ENCODE measurements at places on chromosomes 1 and 21.

GRCh38 chr1:187928696-187929095 is 1099.9 kb downstream of the PLA2G4A start:
- no peak for DNase-seq

- no peak for DNase-seq
These were observed 13.5 kb upstream of the COL16A1 start for GRCh38 chr1:31717341-31717740.

DNA sequence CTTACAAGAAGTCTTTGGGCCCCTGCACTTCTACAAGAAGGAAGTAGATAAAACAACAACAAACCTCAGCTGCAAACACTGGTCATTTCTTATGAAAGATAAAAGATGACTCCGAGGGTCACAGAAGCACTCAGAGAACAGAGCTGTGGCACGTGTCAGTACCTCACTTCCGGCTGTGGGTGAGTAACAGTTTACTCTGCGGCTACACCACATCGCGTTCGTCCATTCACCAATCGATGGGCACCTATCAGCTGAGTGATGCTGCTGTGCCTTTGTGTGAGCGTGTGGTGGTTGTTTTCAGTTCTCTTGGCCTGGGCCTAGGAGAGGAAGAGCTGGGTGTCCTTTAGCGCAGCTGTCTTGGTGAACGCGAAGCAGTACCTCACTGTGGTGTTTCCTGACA is 49.9 kb downstream of the COL6A1 start:
- DNase-seq, result no peak

DNA sequence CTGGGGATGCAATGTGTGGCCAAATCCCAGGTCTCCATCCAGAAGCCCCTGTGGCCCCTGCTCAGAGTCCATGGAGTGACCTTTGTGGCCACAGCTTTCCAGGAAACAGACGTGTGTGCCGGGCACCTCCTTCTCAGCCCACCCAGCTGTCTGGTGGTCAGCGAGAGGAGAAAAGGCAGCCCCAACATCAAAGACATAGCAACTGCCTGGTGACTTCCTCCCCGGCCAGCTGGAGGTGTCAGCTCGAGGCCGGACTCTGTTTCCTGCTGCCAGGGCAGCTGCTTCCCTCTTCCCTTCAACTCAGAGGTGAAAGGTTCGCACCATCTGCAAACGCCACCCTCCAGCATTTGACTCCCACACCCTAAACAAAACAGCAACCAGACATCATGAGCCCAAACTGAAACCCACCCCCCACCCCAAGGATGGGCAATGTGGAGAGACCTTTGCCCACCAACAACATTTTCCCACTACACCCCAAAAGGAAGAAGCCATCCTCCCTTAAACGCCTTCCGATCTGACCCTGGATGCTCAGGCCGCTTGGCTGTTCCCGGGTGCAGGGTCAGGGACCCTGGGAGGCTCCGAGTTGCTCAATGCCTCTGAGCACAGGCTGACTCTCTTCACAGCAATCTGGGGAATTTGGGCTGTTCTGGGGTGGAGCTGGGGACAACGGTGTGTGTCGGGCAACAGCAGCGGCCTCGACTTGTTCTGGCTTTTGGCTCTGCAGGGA is 162.3 kb downstream of the PSMG1 start:
- DNase-seq, result no peak

- DNase-seq, result no peak
These were observed 32.7 kb upstream of the HP1BP3 start for GRCh38 chr1:20819818-20820217.

DNA sequence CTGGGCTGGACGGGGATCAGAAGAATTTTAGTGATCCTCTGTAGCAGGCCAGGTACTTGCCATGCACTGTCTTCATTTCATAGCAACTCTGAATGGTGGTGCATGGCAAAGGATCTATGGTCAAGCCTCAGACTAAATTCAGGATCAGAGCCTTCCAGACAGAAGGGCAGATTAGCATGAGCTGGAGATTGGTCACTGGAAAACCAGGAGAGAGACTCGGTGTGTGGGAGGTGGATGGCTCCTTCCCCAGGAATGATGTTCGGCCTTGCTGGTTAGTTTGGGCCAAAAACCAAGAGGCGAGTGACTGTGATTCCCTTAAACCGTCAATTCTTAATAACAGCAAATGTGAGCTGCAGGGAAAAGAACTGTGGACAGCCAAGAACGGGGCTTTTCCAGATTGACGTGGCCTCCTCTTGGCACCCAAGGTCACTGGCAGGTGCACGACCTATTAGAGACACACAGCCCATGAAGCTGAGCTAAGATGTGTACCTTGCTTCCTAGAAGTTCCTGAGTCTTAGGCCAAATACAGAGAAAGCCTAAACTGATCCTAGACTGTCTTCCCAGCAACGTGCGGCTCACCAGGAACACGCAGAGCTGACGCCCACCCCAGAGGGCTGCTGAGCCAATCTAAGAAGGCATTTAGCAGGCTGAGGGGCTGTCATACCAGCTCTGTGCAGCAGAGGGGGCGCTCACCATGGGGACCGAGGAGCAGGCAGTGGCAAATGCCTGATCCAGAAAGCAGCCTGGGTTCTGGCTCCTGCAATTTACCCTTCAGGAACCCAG is 18.5 kb downstream of the ALDH4A1 start:
- DNase-seq, result peak; percentile 41

DNA sequence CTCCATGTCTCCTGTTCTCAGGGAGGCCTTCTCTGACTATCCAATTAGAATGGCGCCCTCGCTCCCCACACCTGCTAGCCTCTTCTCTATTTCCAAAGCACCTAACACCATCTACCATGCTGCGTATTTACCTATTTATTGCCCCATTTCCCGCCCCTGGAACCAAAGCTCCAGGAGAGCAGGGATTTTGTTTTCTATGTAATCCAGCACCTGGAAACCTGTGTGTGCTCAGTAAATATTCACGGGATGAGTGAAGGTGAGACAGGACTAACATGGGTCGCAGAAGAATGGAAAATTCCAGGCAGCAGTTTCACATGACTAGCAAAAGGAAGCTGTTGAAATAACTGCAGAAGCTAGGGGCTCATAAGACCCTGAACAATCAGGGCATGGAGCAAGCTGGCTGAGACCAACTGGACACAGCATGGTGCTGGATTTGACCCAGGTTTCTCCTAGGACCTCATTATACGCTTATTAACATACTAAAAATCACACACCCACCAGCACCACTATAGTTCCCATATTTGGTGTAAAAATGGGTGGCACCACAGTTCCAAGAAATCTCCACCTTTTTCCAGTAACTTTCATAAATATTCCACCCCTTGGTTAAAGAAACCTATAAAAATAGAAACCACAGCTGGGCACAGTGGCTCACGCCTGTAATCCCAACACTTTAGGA is 15.1 kb upstream of the TENT5B start:
- DNase-seq, result no peak

GRCh38 chr1:207172885-207173284 is 68.9 kb downstream of the C4BPA start:
- no peak for DNase-seq

DNA sequence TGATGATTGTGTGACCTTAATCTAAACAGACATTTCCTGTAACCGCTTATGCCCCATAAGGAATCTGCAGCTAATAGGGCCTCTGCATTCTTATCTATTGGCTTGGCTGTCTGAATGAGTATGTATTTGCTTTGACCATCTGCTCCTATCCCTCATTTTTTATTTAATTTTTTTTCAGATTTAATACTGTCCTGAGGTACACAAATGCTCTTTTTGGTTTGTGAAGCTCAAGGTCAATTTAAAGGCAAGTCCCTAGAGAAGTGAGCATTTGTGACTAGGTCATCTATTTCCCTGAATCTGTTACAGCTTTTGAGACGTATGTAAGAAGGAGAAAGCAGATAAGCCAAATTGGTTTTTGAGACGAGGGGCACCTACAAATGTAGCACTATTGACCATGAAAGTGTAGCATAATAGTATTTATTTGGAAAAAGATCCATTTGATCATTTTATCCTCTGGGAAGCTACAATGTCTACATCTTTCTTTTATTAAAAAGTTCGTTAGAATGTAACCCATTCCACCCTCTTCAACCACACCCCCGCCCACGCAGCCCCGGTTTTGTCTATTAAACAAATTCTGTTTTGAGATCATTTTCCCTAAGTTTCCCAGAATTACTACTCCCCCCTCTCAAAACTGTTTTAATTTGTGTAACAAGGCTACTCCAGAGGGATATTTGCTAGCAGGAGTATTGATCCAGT is 69.2 kb upstream of the HSPA13 start:
- no peak for DNase-seq

DNA sequence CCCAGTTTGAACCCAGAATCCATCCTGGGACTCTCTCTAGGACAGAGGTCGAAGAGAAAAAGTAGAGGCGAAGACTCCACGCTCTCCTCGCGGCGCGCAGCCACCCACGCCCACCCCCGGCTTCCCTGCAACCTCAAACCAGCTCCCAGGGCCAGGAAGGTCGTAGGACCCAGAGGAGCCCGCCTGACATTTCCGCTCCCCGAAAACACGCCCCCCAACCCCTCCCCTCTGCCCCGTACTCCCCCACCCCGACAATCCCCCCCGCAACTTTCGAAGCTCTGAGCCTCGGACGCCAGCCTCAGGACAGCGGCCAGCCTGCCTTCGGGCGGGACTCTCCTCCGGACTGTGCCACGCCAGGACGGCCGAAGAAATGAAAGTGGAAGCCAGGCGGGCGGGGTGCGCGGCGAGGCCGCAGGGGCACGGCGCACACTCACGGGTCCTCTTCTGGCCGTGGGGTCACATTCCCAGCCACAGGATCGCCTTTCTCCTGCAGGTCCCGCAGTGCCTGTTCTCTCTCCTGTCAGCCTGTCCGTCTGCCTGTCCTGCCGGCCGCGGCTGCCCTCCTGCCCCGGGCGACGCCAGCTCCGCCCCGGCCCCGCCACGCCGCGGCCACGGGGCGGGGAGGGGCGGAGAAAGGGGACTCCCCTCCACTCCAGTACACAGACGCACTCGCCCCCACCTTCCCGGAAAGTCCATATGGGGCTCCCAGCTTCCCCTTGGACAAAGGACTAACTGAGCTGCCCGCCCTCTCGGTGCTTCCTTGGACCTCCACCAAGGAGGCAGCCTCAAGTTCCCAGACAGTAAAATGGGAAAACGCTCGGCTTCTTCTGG is at the start of gene MOB3C:
Gene MOB3C, minus strand, starts transcription at position 535 of the 831 bp plus-strand sequence. CDS start 3,490 bp downstream, outside the sequence.
- DNase-seq, result peak; percentile 56

DNA sequence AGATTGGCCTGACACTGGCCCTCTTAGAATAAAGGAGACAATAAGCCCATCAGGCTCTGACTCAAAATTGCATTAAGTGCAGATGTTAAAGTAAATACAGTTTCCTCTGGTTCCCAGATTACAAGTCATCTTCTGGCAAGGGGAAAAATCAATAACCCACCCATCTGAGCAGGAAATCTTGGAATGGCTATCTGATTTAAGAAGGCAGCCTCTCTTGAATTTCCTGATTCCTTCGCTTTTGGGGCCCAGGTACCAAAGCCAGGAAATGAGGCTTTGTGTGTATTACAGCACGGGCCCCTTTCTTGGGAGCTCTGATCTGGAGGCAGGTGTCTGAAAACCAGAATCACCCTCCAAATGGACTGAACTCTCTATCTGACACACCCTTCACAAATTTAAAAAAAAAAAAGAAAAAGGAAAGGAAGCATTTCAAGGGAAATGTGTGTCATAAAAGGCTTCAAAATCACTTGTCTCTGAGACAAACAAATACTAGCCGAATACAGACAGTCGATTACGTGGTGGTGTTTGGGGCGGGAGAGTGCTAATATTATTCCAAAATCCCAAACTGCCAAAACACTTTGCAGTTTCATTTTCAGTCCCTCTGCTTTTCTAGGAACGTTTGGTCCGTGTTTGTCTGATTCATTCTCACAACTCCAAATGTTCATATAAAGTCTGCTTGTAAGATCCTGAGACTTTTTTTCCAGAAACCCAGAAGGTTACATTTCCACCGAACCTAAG is 240.9 kb upstream of the CAMK1G start:
- DNase-seq, result no peak

- DNase-seq, result peak; percentile 17
These were observed 42.1 kb upstream of the ZNF496 start for GRCh38 chr1:247373721-247374141.

- no peak for DNase-seq
These were observed 126.9 kb downstream of the LRIG2 start for GRCh38 chr1:113199760-113200455.

DNA sequence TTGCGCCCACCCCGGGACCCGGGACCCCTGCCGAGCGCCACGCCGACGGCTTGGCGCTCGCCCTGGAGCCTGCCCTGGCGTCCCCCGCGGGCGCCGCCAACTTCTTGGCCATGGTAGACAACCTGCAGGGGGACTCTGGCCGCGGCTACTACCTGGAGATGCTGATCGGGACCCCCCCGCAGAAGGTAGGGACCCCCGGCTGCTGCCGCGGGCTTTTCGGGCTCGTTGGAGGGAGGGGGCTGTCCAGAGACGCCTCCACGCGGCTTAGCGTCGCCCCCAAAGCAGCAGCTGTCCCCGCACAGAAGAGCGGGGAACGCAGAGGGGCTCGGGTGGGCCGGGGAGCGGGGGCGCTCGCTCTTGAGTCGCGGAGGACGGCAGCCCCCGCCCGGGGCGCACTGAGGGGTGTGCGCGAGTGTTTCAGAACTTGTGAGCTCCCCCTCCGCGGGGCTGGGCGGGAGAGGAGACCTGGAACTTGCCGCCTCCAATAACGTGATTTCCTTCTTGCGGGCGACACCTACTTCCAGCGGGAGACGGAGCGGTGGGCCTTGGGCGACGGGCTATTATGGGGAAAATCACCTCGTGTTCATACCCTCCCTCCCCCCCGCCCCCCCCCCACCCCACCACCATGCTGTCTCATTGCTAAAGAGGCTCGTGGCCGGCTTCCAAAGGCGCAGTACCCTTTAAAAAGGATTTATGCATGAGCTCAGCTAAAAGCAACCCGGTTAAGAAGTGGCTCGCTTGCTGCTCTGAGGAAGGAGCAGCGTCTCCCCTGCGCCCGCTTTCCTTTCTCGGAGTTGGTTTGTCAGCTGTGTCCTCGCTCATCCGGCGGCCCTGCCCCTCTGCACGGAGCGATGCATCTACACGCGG is 664 bp downstream of the BACE2 start:
- no peak for DNase-seq

DNA sequence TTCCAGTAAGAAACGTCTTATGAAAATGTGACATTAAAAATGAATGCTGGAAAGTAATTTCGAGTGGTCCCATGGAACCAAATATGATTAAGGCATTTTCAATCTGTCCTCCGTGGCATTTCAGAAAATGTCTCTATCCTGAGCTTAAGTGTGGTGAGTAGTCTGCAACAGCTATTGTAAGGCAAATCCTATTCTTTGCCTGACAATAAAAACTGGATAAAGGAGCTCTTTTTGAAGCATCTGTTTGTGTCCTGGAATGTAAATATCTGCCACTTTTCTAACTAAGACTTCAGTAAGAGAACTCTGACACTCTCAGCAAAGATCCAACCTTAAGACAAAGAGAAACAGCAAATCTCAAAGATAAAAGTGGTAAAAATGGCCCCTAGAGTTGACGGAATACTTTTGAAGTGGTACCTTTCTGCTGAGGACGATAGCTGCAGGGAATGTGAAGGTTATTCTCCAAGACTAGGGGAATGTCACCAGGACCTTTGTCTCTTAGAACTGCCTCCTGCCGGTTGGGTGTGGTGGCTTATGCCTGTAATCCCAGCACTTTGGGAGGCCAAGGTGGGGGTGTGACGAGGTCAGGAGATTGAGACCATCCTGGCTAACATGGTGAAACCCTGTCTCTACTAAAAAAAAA is 486.7 kb upstream of the ZP4 start:
- no peak for DNase-seq

GRCh38 chr1:103267893-103268292 is 159.6 kb upstream of the COL11A1 start:
- DNase-seq, result no peak

Data from activated CD8-positive, alpha-beta memory T cell treated with anti-CD3 and anti-CD28 coated beads for 4 hours (primary cell).